ENCODE measurements at places on chromosomes 2 and 18.

DNA sequence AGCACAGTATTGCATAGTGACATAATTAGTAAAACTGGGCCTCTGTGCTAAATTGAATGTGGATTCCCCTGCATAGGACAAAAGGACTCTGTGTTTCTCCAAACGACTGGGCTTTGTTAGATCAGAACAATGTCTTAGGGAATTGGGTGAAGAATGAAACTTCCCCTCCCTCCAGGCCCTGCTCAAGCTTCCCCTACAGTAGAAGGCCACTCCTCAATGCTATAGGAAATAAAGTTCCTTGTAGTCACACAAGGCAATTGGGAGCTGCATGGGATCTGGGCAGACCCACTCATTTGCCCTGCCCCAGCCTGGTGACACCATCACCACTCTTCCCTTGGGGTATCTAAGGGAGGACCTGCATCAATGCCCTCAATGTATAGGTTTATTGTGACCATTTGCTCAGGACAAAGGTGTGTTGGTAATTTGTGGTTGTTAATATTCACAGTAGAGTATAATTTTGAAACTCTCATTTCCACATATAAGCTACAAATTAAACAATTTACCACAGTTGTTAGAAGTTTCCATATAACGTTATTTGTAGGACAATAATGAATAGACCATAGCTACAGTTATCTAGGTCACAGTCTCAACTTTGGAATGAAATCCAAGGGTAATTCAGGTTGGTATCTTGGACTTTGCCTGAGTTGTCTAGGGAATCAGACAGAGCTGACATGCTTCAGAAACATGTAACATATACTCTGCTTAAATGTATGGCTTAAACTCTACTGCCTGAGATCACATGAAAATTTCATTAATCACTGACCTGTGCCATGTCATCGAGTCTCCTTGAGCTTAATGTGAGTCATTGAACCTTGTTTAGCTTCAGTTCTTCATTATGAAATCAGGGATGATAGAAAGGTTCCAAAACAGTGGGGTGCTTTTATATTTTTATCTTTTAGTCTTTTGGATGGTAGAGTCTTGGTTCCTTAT, 64.8 kb upstream of the DARS1 start:
- DNase-seq, result no peak

GRCh38 chr2:140597836-140598235, 1533.0 kb downstream of the LRP1B start:
- no peak for DNase-seq

- no peak for DNase-seq
These were observed 129.5 kb upstream of the NYAP2 start for GRCh38 chr2:225270053-225270452.

DNA sequence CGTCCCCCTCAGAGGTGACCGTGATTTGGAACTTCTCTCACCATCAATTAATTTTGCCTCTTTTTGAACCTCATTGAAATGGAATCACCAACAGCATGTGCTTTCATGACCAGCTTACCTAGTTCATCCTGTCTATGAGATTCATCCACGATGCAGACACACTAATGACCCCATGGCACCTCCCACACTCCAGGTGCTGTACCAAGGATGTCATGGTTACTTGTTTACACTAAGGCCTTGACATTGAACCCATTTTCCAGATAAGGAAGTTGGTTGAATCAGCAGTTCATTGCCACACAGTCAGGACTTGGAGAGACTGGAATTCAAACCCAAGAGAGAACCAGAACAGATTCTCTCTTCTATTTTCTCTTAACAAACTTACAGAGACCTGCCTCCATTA, 139.0 kb downstream of the ZFP36L2 start:
- DNase-seq, result no peak

DNA sequence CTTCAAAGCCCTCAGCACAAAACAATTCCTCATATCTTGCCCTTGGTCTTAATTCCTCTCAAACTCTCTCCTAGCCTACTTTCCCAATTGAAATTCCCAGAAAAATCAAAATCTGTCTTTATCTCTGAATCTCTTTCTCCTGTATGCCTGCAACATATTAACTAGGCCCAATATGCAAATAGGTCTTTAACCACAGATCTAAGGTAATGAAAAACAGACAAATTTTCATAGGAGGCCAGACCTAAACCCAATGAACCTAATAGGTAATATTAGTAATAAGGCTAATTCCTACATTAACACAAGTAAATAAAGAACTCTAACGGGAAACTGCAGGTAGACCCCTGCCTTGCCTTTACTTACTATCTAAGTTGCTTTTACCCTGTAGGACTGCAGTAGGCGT, 41.4 kb downstream of the WDR33 start:
- no peak for DNase-seq

DNA sequence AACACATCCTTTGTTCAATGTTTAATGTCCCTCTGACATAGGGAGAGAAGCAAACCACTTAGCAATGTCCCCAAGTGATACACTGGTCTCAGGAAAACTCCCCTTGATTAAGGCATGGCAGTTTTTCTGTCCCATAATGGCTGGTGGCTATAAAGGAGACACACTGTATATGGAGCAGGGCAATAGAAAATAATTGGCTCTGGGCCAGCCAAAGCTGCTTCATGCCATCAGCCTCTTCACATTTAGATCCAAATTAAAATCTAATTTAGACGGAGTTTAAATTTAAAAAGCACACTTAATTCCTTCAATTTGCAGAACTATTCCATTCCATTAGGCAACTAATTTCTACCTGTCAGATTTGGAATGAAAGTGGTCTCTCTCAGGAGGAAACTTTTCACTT, 638.1 kb downstream of the DSC3 start:
- no peak for DNase-seq
